ENCODE measurements at places on chromosomes 4 and X.

GRCh38 chrX:45758319-45758718 is 557.6 kb upstream of the DIPK2B start:
- no peak for DNase-seq

GRCh38 chrX:17917945-17918577 is 57.0 kb upstream of the RAI2 start:
- no peak for DNase-seq

- no peak for DNase-seq
Measured at GRCh38 chr4:128978985-128979384, 114.4 kb downstream of the SCLT1 start.

DNA sequence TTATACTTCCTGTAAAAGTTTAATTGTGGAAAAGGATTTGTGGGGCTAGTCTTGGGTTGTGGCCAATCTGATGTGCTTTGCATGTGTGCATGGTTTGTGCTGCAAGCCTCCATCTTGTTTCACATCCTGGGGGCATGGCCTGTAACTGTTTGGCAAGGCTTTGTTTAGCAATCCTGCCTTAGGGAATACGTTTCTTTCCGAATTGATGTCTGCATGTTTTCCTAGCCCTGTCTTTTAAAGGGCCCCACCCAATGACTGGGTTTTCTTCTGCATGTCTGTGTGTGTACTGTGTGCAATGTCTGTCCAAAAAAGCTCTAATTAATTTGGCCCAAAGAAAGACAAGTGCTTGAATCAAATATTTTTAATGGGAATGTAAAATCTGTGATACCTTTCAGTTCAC is 74.6 kb upstream of the MID1IP1 start:
- DNase-seq, result no peak

DNA sequence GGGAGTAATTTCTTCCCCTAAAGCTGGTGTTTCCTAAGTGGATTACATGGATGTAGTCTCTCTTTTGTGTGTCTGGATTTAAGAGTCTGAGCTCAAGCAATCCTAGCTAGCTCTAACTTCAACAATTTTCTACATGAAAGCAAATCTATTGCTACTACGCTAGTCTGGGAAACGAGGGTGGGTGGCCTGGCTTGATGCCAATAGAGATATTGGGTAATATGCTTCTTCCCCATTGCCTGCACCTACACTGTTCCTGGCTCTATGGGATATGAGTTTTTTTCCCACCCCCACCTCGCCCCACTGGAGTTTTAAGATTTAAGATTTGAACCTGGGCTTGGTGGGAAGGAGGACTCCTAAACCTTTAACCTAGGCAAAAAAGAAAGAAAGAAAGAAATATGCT is 158.8 kb downstream of the RBM46 start:
- DNase-seq, result no peak

DNA sequence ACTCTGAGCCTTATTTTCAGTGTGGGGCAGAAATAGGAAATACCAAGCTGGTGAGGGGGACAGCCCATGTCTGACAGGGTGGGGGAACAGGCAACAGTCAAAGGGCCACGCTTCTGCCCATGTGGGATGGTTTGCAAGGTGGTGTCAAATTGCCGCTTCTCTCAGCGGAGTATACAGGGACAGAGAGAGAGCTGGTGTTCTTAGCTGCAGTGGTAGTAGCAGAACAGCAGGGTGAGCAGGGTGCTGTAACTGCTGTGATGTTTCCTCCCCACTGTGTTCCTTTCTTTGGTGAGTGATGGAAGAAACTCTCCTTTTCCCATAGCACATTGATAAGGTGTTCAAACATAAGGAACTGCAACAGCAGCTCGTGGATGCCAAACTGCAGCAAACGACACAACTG is 37.9 kb downstream of the RBBP7 start:
- no peak for DNase-seq

GRCh38 chr4:187449702-187450101 is 545.9 kb upstream of the ZFP42 start:
- DNase-seq, result no peak

- DNase-seq, result no peak
Measured at GRCh38 chr4:6141554-6141953, 58.8 kb downstream of the JAKMIP1 start.

DNA sequence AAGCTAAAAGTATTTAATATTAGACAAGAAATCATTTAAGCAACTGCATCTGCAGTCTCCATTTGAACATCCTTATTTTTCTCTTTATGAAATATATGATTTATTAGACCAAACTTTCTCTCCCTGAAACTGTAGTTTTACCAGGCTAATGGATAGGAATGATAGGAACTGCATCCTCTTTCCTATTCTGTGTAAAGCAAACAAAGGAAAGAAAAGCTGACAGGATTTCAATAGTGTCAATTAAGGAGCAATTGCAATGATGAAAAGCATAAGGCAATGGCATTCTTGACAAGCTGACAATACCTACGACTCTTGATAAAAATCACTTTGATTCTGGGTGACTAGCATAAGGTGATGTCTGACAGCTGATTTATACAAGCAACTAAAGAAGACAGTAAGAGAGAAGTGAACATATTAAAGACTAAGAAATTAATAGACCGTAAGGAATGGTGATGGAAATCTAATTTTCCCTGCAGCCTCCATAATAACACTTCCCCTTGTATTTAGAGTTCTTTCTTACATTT is 502.5 kb downstream of the TECRL start:
- DNase-seq, result no peak

- no peak for DNase-seq
Measured at GRCh38 chr4:11904846-11905739, 476.4 kb upstream of the HS3ST1 start.

GRCh38 chrX:7970428-7970827 is 43.2 kb upstream of the PNPLA4 start:
- no peak for DNase-seq

- DNase-seq, result no peak
Measured at GRCh38 chrX:16711893-16712547, 449 bp downstream of the CTPS2 start.

- DNase-seq, result no peak
Measured at GRCh38 chr4:152594978-152595925, 59.4 kb upstream of the FBXW7 start.

GRCh38 chr4:180280076-180280475 is 1963.1 kb upstream of the TENM3 start:
- DNase-seq, result no peak

DNA sequence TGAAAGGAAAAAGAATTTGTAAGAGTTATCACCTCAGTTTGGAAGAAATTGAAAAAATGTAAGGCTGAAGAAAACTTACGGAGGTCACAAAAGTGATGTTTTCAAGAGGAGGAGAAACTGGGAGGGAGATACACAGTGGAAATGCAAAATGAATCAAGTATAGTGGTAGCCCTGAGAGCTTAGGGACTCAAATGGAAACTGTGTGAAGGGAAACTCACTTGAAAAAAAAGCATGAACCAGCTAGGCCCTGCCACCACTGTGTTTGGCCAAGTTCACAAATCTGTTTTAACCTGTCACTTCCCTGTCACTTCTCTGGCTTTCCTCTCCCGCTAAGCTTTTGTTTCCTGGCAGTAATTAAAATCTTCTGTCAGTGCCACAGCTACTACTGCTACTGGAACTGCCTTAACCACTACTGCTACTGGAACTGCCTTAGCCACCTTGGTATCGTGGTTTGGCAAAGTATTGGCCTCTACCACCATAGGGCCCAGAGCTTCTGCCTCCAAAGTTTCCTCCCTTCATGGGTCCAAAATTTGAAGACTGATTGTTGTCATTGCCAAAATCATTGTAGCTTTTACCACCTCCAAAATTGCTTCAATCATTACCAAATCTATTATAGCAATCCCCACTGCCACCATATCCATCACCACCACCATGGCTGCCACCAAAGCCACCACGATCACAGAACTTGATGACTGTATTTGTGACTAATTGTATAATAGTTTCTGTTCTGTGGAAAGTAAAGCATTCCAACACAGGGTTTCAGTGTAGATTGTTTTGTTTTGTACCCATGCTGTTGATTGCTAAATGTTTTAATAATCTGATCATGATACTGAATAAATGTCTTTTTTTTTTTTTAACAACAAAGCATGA is 41.5 kb downstream of the SMARCA5 start:
- no peak for DNase-seq
